Activated CD4-positive, alpha-beta memory T cell treated with anti-CD3 and anti-CD28 coated beads, Interleukin-2, amount 10 ng/mL, durations not matched to agents 7 days and 5 days (primary cell): ENCODE measurements at places on chromosomes 6 and 20. TPM values are rescaled to one million over a fixed set of nuclear protein-coding genes. Genes with fewer than 3 reads are reported as not detected.

The LAMA2 gene
- 0.15 TPM for total RNA-seq

The C20orf141 gene
- total RNA-seq: not detected

- DNase-seq: no peak
These were observed 86.5 kb upstream of the E2F3 start for GRCh38 chr6:20314866-20315845.

GRCh38 chr6:128179876-128180438 is 279.1 kb upstream of the THEMIS start:
- DNase-seq: no peak

DNA sequence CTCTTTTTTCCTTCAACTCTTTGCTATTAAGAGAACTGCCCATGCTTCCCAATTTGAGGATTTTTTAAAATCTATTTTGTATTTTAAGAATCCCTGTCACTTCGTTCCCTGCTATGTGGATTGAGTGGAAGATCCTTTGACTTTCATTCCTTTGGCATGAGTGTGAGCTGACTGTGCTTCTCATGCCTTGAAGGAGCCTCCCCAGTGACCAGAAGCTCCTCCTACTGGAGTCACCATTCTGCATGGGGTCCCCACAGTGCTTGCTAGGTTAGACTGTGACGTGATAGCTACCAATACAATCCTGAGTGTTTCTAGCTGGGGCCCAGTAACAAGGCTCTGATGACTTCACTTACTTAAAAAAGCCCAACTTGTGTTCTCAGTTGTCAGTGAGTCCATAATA is 104.4 kb upstream of the LAMP5 start:
- no peak for DNase-seq

DNA sequence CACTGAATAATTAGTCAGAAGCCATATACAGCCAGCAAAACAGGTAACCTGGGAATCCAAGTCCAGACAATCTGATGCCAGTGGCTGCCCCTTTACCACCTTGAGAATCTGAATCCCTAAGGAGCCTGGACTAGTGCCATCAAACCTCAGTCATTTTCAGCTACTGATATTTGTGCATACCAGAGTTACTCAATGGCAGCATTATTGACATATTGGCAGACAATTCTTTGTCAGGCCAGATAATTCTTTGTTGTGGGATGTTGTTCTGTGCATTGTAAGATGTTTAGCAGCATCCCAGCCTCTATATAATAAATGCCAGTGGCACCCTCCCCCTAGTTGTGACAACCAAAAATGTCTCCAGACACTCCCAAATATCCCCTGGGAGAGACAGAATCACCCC is 3.2 kb upstream of the EIF2S2 start:
- no peak for DNase-seq

- DNase-seq: no peak
These were observed 73.2 kb downstream of the SCP2D1 start for GRCh38 chr20:18886756-18887155.

GRCh38 chr6:25874118-25874517 is at the start of gene SLC17A3:
Gene SLC17A3 (minus strand): TSS chr6:25874243. CDS start chr6:25868387, 5,856 bp downstream.
- DNase-seq: no peak

- no peak for DNase-seq
These were observed 119.3 kb upstream of the CST7 start for GRCh38 chr20:24829649-24830370.

DNA sequence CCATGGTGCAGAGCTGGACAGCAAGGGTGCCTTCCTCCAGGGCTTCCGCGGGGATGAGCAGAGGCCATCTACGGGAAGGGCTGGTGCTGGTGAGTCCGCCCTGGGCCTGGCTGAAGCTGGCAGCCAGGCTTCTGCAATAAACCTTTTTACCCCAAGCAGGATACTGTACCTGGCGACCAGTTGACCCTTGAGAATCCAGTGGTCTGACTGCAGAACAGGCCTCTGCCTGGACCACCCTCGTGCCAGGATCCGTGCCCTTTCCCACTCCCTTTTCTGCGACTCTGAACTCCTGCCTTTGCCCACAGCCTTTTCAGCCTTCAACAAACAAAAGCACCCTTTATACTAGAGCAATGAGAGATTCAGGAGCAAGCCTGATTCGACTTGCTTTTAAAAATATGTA is 18.9 kb downstream of the CDH26 start:
- no peak for DNase-seq

- DNase-seq: no peak
These were observed 110.1 kb upstream of the PTPN1 start for GRCh38 chr20:50399917-50400704.
